Upper lobe of right lung (tissue), 1 donor: ENCODE measurements at places on chromosomes 11 and 22. TPM values are rescaled to one million over a fixed set of nuclear protein-coding genes. Genes with fewer than 3 reads are reported as not detected.

GRCh38 chr11:548700-549603 is 11.6 kb downstream of the LMNTD2 start:
- no peaks in the 10 kb centered on the region for H3K4me1 ChIP-seq
- no peaks in the 10 kb centered on the region for H3K36me3 ChIP-seq
- peak; percentile 59 for DNase-seq
- H3K4me3 ChIP-seq: no peak overlapping the region

- no peak overlapping the region for H3K4me3 ChIP-seq
- no peaks in the 10 kb centered on the region for H3K27me3 ChIP-seq
- H3K36me3 ChIP-seq: no peaks in the 10 kb centered on the region
These were observed 94.6 kb upstream of the CD82 start for GRCh38 chr11:44470854-44471253.

- H3K4me3 ChIP-seq: no peak overlapping the region
- H3K36me3 ChIP-seq: no peaks in the 10 kb centered on the region
- H3K27ac ChIP-seq: no peak overlapping the region
- no peak for DNase-seq
These were observed 2.2 kb upstream of the DDX10 start for GRCh38 chr11:108662700-108663099.

- no peaks in the 10 kb centered on the region for H3K4me1 ChIP-seq
- no peaks in the 10 kb centered on the region for H3K36me3 ChIP-seq
- H3K27ac ChIP-seq: no peak overlapping the region
These were observed 141.6 kb downstream of the RCN1 start for GRCh38 chr11:32232516-32232915.

DNA sequence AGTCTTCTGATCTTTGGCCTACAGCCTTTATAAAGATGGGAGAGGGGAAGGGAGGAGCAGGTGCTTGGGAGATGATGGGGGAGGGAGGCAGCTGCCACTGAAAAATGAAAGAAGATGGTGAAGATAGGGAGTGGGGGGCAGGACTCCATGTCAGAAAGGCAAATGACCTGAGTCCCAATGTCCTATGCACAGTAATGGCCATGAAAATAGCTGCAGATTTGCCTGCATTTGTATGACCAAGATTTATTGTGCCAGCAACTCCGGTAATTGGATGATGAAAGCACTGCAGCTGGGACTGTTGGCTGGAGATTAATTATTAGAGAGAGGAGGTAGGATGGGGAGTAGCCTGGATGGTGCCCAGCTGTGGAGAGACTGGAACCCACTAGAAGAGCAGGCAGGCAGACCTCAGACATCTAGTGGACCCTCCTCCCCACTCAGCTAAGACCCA is 36.1 kb downstream of the NEU3 start:
- no peaks in the 10 kb centered on the region for H3K36me3 ChIP-seq
- no peaks in the 10 kb centered on the region for H3K4me1 ChIP-seq
- H3K27ac ChIP-seq: no peak overlapping the region
- H3K27me3 ChIP-seq: no peaks in the 10 kb centered on the region
- H3K4me3 ChIP-seq: no peak overlapping the region

- H3K36me3 ChIP-seq: no peaks in the 10 kb centered on the region
- DNase-seq: no peak
- H3K27ac ChIP-seq: no peak overlapping the region
- H3K4me1 ChIP-seq: peaks cover 26% of the 10 kb centered on the region
- H3K4me3 ChIP-seq: no peak overlapping the region
These were observed 34.2 kb upstream of the FCHSD2 start for GRCh38 chr11:73176145-73176873.

- peaks cover 23% of the 10 kb centered on the region for H3K27me3 ChIP-seq
- DNase-seq: no peak
- H3K27ac ChIP-seq: peak overlapping the region; percentile 47
- peak overlapping the region; percentile 48 for H3K4me3 ChIP-seq
- H3K4me1 ChIP-seq: peaks cover 9% of the 10 kb centered on the region
- no peaks in the 10 kb centered on the region for H3K36me3 ChIP-seq
These were observed 988 bp downstream of the MGAT3 start for GRCh38 chr22:39457556-39458443.

Gene OR6A2
- not detected for total RNA-seq

Gene GLYAT
- not detected for total RNA-seq

Gene HSD17B12
- 99.8 TPM for total RNA-seq

Gene C11orf65
- 0.46 TPM for total RNA-seq
